ENCODE measurements at places on chromosomes 16 and 17.

DNA sequence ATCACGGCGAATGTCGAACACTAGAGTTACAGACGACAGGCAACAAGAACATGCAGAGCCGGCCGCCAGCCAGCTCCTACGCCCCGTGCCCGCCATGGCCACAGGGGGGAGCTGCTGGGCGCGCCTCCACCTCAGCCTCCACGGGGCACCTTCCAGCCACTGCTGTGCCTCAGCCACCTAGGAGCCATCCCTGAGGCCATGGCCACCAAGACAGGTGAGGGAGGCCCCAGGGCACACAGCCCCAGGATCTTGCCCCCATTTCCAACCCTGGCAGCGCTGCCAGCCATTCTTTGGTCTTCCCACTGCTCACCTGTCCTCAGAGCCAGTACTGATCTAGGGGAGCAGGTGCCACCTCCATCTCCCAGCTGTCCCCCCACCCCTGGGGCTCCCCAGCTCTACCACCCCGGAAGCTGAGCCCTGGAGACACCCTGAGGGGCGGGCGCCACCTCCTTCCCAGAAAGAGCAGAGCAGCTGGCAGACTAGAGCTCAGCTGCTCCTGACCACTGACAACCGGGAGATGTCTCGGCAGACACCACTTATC lies 11.8 kb downstream of the GNPTG start:
- no peak for DNase-seq

DNA sequence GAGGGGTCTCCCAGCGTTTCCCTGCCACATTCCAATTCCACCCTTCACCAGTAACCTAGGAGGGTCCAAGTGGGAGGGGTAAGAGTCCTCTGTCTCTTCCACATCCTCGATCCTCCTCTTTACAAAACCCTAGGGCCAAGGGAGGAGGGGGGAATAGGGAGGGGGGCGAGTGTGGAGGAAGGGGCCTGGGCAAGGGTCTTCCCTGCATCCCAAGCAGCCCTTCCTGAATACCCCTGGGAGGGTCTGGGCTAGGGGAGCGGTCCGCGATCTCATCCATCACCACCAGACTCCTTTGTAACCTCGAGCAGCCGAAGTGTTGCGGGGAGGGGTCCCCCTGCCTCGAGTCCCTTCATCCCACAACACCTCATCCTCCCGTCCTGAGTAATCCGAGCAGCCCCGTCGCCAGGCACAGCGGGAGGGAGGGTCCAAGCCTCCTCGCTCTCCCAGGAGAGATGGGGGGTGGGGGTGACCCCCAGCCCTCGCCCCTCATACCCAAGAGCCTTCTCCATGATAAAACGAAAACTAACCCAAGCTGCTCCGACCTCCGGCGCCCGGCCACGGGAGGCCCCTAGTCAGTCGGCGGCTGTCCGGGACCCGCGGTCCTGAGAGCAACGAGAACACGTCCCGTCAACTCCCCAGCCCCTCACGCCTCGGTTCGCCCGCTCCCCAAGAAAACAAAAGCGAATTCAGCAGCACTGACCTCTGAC lies 502 bp downstream of the SMPD3 start:
- DNase-seq, result no peak

DNA sequence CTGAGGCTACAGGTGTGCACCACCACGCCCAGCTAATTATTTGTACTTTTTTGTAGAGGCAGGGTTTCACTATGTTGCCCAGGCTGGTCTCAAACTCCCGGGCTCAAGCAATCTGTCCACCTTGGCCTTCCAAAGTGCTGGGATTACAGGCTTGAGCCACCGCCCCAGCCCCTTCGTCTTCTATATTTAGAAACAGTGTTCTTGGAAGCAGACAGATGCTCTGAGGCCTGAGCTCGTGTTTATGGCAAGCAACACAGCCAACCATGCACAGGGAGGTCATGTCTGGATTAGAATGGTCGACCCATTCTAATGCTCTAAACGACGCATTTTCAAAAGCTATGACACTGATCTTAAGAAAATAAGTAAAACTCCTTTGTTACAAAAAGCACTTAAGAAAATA lies 16.6 kb downstream of the TMEM204 start:
- DNase-seq, result no peak

GRCh38 chr16:87575027-87575804 lies 27.1 kb upstream of the JPH3 start:
- no peak for DNase-seq

DNA sequence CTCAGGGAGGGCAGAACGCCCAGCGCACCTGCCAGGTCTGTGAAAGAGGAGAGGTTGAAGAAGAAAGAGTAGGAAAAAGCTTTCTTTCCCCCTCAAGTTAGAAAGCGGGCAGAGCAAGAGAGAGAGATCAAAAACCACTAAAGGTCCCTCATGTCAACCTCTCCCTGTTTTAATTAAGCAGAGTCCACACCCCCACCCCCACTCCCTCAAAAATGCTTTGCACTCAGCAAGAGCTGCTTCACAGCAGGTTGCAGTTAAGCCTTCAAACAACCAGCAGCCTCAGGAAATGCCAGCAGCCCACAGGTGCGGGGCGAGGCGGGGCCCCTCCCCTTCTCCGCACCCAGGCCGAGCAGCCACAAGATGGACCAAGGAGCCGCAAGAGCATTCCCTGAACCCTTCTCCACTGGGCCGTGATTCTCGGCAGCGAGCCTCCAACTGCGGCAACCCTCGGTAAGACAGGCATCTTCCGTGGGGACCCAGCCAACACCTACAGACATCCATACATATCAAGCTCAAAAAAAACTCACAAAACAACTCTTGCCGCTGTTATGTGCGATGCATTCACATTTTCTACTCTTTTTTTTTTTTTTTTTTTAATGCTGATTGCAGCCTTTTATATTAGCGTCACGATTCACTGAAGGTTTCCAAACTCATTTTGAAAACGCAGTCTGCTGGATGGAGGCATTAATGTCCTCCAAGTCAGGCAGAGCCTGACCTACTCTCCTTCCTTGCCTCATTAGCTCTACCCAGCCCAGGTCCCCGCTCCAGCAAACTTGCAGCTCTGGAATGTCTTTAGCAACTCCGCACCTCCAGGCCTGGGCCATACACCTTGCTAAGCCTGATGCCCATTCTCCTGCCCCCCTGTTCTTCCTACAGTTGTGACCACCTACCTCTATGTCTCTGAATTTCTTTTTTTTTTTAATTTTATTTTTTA lies 66.1 kb downstream of the AXIN2 start:
- no peak for DNase-seq

DNA sequence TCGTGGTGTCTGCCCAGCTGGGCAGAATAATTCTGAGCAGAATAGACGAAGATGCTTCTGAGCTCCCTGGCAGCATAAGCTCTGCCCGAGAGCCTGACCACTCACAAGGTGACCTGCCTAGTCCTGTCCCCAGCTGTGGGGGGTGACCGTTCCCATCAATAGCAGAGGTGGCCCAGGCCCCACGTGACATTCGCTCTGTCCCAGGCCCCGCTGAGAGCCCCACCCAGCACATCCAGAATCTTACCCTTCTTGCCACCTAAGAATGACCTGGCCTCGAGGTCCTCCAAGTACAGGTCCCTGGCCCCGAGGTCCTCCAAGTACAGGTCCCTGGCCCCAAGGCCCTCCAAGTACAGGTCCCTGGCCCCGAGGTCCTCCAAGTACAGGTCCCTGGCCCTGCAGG lies 695 bp upstream of the TMEM204 start:
- DNase-seq, result no peak

DNA sequence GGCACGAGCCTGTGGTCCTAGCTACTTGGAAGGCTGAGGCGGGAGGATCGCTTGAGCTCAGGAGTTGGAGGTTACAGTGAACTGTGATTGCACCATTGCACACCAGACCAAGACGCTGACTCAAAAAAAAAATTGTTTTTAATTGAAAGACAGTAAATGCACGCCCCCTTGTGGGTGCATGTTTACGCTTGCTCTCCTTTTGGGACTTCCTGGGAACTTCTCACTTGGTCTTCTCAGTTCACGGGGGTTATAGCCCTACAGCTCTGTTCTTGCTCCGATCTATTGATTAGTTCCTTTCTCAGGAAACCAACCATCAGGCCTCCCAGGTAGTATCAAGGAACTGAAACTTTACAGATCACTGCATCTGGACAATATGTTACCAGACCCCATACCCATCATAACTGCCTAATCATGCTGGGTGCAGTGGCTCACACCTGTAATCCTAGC lies 14.2 kb upstream of the RIPOR1 start:
- peak; percentile 42 for DNase-seq

DNA sequence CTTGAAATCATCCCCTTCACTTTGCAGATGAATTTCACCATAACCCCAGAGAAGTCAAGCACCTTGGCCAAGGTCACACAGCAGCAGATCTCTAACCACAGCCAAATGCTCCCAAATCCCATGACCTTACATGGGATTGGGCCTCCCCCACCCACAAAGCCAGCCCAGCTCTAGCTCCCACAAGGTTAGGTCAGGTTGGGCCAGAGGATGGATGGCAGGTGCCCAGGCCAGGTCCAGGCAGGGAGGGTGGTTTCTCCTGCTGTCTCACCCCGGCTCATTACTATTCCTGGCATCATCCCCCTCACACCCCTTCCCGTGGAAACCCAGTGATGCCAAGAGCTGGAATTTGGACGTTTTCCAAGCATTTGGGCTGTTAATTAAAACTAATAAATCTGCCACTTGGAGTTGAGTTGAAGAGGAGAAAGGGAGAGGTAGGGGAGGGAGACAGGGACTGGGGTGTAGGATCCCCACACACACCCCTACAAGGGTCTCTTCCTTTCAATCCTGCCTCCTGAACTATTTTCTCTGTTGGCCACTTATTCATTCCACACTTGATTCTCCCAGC lies 181.6 kb downstream of the TMEM132E start:
- no peak for DNase-seq

- DNase-seq, result no peak
Measured at GRCh38 chr17:57035971-57036481, 49.0 kb upstream of the AKAP1 start.

DNA sequence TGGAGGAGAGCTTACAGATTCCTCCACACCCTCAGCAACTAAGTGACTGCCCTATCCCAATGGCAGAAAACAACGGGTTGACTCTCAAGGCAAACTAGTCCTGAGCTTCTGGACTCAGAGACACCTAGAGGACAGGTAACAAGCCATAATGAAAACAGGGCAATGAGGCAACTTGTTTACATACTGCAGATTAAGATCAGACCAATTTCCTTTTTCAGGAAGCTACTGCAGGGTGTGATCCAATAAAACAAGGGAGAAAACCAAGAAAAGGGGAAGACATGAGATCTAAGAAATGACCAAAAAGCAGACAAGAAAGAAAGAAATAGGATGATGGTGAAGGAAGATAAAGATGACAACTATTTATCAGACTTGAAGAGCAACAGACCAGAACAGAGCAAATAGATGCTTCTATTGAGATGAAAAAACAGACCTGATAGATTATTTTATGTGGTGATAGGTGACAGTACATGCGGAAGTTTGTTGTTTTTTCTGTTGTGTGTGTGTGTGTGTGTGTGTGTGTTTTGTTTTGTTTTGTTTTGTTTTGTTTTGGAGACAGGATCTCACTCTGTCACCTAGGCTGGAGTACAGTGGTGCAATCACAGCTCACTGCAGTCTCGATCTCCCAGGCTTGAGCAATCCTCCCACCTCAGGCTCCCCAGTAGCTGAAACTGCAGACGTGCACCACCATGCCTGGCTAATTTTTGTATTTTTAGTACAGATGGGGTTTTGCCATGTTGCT lies 120.7 kb downstream of the GAS7 start:
- no peak for DNase-seq

- no peak for DNase-seq
Measured at GRCh38 chr17:82627405-82627804, 20.8 kb downstream of the WDR45B start.

- no peak for DNase-seq
Measured at GRCh38 chr17:39666601-39667261, 1.5 kb upstream of the PNMT start.

DNA sequence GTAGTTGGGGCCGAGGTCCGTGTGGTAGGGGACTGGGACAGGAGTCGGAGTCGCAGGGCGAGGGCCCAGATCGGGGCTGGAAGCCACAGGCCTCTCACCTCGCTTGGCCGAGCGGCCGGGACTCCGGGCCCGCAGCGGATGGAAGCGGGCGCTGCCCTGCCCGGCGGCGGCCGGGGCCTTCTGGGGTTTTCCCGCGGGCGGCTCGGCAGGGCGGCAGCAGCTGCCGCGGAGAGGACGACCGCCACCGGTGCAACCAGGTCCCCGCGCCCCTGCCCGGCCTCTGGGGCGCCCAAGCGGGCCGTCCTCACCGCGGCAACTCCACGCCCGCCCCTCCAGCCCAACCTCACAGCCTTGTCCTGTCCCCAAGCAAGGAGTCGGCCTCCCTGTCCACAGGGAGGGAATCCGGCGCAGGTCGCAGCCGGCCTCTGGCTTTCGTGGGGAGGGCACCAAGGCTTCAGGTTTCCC lies 15.6 kb upstream of the UTP6 start:
- no peak for DNase-seq

- DNase-seq, result no peak
Measured at GRCh38 chr17:39745335-39746144, 7.8 kb downstream of the GRB7 start.

- DNase-seq, result no peak
Measured at GRCh38 chr17:68878226-68878885, 76.8 kb downstream of the ABCA8 start.

GRCh38 chr16:59060207-59060606 lies 326.1 kb upstream of the GOT2 start:
- peak; percentile 65 for DNase-seq

GRCh38 chr16:70526403-70526802 lies 2.8 kb downstream of the SF3B3 start:
- DNase-seq, result no peak

DNA sequence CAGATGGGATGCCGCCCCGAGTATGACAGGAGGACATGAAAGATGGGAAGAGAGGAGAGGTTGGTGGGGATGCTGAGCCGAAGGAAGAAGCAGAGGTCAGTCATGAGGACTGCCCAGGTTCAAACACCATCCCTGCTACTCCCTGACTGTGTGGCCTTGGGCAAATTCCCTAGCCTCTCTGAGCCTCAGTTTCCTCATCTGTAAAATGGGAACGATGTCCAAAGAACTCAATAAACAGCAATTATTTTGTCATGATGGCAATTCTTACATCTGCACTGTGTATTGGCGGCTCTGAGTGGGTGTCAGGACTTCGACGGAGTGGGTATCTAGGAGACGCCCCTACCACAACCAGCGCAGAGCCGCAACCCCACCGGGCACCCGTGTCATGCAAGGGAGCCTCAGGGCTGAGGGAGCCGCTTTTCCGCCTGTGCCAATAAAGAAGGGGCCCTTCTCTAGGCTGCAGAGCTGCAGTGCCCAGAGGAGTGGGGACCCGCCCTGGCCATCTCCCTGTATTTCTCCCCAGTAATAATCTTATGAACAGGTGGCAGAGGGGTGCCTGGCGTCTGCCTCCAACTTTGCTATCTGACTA lies 173.2 kb downstream of the ZNF423 start:
- DNase-seq, result no peak

DNA sequence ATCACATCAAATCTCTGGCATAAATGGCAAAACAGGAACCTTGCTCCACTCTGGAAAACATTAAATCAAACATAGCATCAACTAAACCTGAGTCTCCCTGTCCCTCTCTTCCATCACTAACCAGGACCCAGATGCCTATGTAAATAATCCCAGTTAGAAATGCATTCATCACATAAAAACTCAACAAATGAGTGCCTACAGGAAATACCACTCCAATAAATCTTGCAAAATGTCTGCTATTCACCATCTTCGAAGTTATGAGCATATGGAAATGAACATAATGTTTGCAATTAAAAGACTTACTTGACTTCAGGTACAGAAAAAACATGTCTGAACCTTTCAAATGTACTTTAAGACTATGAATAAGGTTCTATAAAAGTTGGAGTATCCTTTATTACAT lies 425.0 kb downstream of the CDH11 start:
- no peak for DNase-seq

- DNase-seq, result no peak
Measured at GRCh38 chr17:74512624-74513091, 18.6 kb downstream of the CD300LB start.

- no peak for DNase-seq
Measured at GRCh38 chr16:31365131-31365865, 10.3 kb downstream of the ITGAX start.
